ENCODE measurements at places on chromosomes 6 and 20.

DNA sequence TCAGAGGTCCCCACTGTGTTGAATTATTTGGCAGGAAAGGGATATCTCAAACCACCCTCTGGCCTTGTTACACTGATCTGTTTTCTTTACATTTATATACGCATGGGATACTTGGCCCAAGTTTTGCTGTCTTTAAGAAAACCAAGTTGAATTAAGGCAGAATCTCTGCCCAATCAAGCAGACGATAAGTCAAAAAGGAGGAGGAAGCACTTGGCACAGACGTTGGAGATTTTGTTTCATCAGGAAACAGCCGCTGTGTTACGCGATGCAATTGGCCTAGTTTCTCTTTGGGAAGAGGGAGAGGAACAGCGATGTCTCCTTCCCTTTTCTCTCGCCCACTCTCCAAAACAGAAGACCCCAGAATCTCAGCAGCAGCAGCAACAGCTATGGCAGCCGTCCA lies 20.2 kb upstream of the NAA20 start:
- no peak for DNase-seq

GRCh38 chr20:62979876-62980373 lies 26.8 kb downstream of the BHLHE23 start:
- no peak for DNase-seq

- no peak for DNase-seq
These were observed 30.2 kb downstream of the SLC2A10 start for GRCh38 chr20:46739431-46740213.

- DNase-seq, result no peak
These were observed 162.6 kb upstream of the THBS2 start for GRCh38 chr6:169416249-169416648.

DNA sequence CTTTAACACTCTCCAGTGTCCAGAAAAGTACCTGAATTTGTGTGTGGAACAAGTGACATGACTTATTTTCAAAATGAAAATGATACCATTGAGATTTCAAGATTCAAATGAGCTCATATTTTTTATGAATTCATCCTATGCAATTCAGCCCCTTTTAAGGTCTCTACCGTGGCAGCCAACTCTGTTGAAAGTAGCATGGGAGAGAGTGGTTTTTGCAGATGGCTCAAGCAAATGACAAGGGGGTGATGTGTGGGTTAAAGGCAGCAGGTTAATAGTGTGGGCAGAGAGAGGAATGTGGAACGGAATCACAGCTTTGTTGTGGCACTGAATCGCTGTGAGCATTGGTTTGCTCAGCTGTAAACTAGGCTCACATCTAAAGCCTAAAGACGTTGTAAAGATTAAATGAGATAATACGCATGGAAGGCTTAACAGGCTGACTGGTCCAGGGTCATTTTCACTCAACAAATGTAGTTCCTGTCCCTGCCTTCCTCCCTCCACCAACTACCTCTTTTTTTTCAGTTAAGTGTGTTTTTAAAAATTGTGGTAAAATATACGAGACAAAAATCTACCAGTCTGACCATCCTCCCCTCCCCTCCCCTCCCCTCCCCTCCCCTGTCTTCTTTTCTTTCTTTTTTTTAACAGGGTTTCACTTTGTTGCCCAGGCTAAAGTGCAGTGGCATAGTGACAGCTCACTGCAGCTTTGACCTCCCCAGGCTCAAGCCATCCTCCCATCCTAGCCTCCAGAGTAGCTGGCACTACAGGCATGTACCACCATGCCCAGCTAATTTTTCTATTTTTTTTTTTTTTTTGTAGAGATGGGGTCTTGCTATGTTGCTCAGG lies 114.7 kb upstream of the ZNF217 start:
- no peak for DNase-seq

DNA sequence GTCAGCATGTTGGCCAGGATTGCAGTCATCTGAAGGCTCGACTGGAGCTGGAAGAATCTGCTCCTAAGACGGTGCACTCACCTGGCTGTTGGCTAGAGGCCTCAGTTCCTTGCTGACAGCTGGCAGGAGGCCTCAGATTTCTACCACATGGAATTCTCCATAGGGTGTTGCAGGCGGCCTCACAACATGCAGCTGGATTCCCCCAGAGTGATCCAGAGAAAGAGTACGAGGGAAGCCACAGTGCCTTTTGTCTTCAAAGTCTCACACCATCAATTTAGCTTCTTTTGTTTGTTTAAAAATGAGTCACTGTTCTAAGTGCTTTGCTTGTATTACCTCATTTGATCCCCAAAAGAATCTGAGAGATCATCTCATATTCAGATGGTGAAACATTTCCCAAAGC lies 65.5 kb upstream of the FYN start:
- DNase-seq, result no peak

- DNase-seq, result peak; percentile 24
These were observed at the start of gene POU3F2 for GRCh38 chr6:98834060-98835031. Gene POU3F2, plus strand, starts transcription at chr6:98834574. Its CDS starts 300 bp downstream, at chr6:98834874.

- no peak for DNase-seq
These were observed 23.7 kb downstream of the UBE2V1 start for GRCh38 chr20:50089140-50089786.

DNA sequence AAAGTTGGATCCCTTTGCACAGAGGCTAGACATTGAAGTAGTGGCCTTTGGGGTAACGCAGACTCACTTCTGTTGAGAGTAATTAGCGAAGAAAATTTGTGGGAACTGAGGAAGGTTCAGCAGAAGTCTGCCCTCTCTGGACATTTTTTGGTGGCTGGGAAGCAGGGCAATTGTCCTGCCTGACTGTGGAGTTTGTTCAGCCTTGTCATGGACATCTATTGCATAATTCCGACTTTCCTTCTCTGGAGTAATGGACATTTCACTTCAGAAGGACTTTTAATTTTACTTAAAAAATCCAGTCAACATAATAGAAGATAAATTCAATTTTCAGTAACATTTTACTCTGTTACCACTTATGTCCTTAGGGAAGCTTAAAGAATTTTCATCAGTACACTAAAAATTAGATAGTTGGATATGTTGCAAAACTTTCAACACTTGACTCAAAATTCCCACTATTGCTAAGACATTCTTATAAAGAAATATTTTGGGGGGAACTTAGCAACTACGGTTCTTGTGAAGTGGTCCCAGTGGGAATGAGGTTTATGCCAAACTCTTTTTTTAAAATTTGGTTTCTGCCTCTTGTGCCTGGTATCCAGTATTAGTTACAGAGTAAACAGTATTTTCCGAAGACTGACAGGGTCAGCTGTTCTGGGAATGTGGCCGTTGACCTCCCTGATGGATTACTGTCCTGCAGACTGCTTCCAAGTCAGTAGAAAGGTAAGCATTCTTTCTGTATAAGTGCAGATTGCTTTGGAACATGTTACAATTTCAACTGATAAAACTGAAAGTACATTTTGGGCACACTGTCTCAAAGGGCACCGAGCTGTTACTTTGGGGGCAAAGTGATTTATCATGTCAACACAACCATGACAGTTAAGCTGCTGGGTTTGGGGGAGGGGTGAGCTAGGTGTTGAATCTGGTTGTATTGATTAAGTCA lies 100.6 kb upstream of the MLIP start:
- DNase-seq, result no peak

DNA sequence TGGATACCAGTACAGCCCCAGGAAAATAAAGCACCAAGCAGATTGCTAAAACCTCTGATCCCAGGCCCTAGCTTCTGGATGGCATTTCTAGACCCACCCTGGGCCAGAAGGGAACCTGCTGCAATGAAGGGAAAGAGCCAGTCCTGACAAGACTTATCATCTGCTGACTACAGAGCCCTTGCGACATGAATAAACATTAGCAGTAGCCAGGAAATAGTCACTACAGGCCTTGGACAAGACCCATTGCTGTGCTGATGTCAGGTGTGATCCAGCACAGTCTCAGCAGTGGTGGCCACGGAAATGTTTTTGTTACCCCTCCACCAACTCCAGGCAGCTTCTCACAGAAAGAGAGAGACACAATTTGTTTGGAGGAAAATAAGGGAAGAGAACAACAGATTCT lies 399.3 kb downstream of the HAO1 start:
- no peak for DNase-seq

DNA sequence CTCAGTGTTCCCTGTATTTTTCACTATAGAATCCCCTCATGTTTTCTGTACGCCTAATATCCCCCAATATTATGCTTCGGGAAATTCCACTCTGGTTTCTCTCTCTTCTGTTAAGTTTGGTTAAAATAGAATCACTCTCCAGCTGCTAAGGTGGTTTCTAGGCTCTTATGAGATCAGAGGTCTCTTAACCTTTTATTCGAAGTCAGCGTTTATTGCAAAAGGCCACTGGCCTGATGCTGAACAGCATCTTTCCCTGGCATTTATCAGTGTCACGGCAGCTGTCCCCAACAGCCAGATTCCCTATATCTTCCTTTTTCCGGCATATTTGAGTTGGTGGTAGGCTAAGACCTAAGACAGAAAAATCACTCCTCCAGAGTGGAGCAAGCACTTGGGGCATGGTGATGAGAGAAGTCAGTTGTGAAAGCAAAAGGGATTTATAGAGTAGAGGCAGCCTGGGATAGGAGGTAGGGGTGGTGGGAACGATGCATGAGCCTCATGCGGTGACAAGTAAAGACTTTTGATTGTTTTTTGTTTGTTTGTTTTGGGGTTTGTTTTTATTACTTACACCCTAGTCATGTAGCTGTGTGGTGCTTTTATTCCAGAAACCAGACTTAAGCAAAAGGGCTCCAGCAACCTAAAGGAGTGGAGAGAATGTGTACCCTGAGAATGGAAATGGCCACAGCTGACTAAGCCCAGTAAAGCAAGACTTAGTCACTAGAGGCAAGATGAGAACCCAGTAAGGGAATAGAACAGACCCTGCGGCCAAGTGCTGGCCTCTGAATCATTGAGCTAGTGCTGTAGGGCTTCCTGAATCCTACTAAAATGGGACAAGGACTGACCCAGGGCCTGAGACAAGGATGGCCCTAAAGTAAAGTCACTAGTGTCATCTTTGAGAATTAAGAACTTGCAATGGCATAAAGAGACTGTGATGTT lies 233.0 kb upstream of the PRND start:
- no peak for DNase-seq

- DNase-seq, result no peak
These were observed 76.2 kb upstream of the FOXP4 start for GRCh38 chr6:41470029-41470330.

DNA sequence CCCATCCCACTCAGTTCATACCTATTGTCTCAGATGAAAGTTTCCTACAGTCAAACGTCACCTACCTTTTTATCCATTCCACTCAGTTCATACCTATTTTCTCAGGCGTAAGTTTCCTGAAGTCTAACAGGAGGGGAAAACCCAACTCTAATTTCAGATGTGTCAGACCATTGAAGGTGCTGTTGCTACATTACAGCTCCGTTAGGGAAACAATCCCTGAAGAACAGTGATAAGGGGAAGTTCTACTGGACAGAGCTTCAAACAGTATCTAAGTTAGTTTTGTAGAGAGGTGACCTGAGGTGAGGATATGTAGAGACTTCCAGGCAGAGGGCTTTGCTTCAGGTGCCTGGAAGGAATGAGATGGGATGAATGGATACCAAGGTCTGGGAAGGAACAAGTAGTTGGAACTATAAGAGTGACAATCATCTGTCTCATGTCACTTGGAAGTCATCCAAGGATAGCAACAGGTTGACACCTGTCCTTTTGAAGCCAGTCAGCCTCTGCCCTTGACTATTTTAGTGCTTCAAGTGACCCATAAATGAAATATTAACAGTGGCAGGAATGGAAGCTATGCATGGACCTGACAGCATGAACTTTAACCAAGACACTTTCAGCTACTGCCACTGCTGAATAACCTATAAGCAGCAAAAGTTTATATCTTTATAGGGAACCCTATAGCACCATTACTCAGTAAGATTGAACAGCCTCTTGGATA lies 191.6 kb upstream of the MOCS1 start:
- DNase-seq, result no peak

- DNase-seq, result no peak
These were observed 946.3 kb downstream of the EPHA7 start for GRCh38 chr6:92473056-92473455.

DNA sequence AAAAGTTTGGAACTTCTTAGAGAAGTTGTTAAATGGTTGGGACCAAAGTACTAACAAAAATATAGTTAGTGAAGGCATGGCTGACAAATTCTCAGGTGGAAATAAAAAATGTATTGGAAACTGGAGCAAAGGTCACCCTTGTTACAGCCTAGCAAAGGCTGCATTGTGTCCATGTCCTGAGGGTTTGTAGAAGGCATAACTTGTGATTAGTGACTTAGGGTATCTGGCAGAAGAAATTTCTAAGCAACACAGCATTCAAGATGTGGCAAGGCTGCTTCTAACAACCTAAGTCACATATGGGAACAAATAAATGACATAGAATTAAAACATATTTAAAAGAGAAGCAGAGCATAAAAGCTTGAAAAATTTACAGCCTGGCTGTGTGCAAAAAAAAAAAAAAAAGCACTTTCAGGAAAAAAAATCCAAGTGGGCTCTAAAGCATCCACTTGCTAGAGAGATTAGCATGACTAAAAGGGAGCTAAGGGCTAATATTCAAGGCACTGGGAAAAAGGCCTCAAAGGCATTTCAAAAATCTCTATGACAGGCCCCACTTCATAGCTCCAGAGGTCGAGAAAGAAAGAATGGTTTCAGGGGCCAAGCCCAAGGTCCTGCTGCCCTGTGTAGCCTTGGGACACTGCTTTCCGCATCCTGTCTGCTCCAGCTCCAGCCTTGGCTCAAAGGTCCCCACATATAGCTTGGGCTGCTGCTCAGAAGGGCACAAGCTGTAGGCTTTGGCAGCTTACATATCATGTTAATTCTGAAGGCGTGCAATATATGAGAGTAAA lies 453.2 kb upstream of the PTCHD4 start:
- no peak for DNase-seq
